ENCODE measurements at places on chromosomes 7 and 10.

DNA sequence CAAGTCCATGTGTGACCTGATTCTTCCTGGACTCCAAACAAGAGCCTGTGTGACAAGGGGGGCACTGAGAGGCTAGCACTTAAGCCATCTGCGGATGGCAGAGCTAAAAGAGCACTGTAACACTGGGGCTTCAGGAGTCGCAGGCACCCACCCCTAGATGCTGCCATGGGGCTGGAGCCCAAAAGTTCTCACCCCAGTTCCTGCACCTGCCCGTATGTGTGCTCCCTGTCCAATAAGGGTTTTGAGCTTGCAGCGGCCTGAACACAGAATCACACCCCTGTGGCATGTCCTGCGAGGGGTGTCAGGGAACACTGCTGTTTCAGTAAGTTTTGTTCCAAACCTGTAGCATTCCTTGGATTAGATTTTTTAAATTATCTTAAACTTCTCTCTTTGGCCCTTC, 53.2 kb upstream of the GPR37 start:
- DNase-seq: no peak

DNA sequence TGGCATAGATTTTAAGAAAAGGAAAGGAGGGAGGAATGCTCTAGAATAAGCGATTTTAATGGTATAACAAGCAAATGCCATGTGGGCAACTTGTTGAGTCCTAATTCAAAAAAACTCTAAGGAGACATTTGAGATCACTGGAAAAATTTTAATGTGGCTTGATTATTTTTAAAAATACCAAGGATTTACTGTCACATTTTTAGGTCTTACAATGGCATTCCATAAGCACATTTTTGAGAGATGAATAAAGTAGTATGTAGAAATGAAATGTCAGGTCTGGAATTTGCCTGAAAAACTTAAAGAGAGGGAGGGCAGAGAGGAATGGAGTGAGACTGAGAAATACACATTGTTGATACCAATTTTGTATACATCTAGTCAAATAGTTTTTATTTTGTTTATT, 20.3 kb downstream of the NCAPG2 start:
- no peak for DNase-seq

- no peak for DNase-seq
Measured at GRCh38 chr10:118256825-118257570, 85.1 kb downstream of the FAM204A start.

DNA sequence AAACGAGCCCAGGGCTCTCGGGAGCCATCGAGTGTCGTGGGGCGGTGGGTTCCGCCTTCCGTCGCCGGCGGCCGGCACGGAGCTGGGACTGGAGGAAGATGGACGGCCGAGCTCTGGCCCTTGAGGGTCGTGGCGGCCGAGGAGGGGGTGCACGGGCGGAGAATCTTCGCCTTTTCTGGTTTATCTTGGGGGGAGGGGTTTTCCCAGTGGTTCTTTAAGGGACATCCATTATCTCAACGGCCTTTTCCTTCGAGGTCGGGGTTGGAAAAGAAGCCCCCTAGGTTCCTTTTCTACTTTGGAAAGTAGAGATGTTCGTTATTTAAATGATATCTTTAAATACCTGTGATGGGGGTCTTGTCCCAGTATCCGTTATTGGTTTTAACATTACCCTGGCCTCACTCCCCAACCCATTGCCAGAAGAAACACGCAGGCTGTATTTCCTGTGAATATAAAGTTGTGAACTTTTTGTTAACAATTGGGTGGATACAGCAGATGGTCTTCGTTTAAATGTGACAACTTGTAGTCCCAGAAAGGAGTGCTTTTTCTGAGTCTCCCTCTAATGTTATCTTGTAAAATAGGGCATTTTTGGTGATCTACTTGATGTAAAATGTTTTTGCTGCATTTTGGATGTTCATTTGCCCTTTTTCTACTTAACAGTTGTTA, 765 bp downstream of the CCAR1 start:
- DNase-seq: no peak

DNA sequence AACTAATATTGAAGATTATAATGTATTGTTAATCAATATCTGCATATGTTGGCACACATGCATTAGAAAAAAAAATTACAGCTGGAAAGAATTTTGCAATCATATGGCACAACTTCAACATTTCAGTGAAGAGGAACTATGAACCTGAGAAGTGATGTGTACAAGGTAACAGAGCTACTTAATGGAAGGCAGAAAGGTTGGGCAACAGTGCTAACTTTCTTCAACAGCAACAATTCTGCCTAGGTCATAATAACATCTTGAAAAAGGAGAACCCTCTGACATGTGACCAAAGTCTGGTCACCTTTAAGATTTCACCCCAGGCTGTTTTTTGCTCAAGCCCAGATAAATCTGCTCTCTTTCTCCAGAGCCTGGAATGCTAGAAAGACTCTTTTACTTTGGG, 47.9 kb upstream of the SKAP2 start:
- DNase-seq: no peak

GRCh38 chr10:82089327-82089726, 214.3 kb downstream of the NRG3 start:
- no peak for DNase-seq

DNA sequence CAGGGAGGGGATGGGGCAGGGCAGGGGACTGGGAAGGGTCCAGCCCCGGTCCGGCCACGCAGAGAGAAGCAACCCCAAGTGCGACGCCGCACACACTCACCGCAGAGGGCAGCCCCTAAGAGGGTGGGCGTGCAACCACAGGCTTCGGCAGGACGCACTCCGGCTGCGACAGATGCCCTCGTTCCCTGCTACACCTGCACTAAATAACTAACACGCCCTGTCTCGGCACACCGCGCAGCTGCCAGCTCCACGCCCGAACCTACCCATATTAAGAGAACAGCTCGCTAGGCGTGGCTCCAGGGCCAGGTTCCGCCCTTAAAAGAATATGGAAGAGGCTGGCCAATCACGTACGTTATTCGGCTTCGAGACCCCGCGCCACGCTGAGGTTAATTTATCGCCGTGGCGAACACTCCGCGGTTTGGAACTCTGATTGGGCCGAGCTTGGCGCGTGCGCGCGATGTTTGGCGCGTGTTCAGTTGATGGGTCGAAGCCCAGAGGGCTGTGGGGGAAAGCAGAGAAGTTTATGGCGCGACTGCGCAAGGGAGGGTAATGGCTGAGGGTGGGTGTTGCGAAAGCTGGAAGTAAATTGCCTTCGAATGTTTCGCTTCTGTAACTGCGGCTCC, 91.1 kb downstream of the OR13A1 start:
- DNase-seq: no peak

DNA sequence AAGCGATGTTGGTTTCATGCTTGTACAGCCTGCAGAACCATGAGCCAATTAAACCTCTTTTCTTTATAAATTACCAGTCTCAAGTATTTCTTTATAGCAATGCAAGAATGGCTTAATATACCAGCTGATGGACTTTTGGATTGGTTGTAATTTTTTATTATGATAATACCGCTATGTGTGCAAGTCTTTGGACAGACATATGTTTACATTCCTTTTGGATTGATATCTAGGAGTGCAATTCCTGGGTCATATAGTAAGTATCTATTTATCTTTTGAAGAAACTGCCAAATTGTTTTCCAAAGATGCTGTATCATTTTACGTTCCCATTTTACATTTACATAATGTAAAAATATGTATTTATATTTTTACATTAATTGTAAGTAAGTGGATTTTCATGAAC, 81.2 kb upstream of the PIP4K2A start:
- no peak for DNase-seq

DNA sequence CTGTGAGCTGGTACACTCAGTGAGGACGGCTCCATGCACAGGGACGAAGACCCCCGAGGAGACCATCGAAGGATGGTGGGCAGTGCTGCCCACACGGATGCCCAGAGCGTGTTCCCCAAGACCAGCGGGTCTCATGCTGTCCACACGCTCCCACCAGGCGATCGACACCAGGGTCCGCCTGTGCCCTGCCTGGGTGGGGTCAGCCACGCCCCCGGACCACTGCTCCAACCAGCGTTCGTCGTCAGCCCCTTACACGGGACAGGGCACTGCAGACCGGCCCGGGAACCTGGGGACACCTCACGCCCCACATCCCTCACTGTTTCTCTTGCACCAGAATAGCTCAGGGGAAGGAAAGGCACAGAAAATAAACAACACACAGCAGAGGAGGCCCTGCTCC, 223.5 kb downstream of the DNAJB6 start:
- no peak for DNase-seq

DNA sequence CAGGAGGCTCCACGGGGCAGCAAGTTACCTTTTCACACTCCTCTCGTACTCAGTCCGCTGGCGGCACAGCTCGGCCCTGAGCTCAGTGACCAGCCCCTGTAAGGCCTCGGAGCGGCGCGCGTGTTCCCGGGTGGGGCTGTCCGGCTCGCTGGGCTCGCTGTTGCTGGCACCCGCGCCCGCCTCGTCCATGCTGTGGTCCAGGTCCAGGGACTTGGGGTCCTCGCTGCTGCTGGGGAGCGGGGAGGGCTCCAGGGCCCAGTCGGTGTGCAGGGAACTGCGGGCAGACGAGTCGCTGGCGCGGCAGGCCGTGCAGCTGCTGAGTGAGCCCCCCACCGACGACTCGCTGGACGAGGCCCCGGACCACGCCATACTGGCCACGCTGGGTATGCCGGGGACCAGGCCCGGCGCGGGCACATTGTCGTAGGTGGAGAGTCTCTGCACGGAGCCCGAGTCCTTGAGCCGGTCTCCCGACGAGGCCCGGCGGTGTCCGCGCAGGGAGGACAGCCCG, 143.8 kb downstream of the MAPK8 start:
- no peak for DNase-seq

DNA sequence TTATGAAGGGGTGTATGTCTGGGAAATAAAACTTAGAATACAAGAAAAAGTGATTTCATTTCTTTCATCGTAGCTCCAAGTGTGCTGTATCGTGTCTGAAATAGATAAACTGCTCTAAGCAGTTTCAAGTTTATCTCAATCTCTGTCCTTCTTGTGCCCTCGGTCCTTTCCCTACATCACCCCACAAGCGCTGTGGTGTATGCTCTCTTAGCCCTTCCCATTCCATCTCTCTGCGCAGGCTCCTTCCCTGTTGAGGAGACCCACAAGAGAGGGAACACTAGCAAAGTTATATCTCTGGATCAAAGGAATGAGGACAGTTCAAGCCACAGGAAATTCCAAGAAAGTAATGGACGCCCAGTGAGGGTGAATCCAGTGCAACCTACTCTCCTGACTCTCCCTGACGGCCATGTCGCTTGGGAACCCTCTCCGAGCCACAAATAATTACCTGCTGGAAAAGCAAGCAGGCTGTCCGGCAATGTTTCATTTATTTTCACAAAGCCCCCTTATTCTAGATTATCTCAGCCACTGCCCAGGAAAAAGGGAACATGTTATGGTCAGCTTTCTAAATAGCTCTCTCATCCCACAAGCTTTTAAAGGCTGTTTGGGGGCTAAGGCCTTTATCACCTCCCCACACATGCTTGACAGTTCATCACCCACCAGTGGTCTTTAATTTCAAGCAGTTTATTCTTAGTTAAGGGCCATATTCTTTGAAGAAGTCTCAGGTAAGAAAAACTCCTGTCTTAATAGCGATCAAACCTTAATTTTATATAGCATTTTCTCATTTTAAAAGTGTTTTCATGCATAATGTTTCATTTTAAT, 34.8 kb downstream of the LRRC4 start:
- no peak for DNase-seq

DNA sequence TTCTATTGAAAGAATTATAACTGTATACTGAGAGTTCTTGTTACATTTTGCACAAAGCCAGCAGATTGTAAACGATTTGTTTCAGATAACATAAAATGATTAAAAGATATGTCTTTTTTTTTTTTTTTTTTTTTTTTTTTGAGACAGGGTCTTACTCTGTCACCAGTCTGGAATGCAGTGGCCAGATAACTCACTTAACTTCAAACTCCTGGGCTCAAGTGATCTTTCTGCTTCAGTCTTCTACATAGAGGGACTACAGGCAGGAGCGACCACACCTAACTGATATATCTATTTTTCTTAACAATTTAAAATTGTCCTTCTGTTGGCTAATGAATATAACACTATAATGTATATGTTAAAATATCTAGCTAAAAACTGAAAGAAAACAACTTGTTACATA, 317.3 kb upstream of the CACNA2D1 start:
- DNase-seq: no peak

DNA sequence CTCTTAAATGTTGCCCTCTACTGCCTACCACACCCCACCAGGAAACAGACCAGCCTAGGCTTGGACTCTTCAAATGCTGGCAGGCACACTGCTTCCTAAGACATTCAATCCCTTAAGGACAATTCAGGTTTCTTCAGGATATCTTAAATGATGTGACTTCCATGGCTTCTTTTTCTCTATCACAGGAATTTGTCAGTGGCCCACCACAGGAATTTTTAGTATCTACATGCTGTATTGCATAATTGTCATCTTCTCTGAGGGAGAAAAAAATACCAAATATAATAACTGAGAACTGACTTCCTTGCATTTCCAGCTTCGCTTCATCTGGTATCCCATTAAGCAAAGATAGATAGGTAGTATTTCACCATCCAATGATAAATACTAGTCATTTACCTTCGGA, 129.3 kb downstream of the WNT2 start:
- DNase-seq: no peak

DNA sequence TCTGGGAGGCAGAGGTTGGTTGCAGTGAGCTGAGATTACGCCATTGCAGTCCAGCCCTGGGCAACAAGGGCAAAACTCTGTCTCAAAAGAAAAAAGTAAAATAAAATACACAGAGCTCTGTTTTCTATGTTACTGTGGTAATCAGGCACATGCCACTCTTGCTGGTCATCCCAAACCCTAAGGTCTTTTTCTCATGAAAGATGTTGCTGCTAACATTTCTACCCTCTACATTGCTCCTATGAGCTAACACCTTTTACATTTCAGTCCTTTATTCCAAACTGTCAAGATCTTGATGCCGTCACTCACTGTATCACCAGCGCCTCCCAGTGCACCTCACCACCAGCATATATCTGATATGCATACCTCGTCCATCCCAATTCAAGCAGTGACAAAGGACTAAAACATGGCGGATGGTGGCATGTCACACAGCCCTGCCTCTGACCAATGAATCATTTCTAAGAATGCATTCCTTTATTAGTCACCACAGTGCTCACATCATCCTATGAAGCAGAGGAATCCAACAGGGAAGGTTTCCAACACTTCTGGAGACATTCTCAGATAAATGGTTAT, 4.3 kb downstream of the DAGLB start:
- DNase-seq: no peak

DNA sequence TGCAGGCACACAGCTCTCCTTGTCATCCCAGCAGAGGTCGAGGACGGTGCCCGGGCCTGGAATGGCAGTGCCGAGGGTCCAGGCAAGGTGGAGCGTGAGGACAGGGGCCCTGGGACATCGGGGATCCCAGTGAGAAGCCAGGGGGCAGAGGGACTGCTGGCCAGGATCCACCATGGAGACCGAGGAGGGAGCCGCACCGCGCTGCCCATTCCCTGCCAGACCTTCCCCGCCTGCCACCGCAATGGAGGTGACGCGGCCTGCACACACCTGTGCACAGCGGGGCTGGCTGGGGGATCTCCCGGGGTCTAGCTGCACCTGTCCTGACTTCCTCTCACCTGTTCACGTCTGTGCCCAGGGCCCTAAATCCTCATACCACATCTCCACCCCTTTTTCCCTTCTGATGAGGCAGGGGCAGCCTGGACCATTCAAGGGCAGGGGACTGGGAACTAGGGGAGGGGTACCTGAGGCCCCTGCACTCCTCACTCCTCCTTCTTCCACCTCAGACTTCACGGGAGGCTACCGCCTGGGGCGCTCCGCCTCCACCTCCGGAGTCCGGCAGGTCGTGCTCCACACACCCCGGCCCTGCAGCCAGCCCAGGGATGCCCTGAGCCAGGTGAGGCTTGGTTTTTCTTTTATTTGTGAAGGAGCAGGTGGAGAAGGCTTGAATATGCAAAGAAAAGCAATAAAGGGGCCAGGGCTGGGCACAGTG, 6.9 kb downstream of the NYAP1 start:
- DNase-seq: no peak

GRCh38 chr10:46231087-46231486, 55.7 kb upstream of the ANTXRL start:
- DNase-seq: no peak

GRCh38 chr7:26348234-26348851, 56.7 kb downstream of the SNX10 start:
- DNase-seq: no peak
